ENCODE measurements at places on chromosomes 1 and 21.

GRCh38 chr1:230939806-230940489 is 38.7 kb downstream of the TTC13 start:
- DNase-seq: no peak

DNA sequence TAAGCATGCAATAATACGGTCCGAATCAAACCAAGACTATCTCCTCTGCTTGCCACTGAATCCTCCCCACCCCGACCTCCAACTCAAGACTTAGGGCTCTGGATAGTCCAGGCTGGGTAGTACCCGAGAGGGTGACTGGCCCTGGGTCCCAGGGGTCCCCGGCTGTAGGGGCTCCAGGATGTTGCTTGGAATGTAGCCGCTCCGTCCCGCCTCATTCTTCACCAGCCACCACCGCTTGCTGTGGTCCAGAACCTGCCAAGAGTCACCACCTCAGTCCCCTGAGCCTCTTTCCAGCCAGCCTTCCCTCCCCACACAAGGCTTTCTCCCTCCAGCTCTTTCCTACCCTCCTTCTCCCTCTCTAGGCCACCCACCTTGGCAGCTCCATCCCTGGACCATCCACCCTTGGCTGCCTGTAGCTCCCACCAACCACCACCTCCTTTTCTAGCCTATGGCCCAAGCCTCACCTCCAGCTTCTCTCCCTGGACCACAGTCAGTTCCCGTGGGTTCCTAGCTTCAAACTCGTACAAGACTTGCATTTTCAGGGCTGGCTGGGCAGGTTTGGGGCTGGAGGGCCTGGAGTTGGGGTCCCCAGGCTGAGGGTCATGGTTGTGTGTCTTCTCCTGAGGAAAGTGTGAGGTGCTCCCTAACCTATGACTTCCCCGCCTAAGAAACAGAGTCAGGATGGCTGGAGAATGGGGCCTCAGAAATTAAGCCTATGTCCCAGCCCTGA is 10.9 kb upstream of the GSTM3 start:
- DNase-seq: no peak

DNA sequence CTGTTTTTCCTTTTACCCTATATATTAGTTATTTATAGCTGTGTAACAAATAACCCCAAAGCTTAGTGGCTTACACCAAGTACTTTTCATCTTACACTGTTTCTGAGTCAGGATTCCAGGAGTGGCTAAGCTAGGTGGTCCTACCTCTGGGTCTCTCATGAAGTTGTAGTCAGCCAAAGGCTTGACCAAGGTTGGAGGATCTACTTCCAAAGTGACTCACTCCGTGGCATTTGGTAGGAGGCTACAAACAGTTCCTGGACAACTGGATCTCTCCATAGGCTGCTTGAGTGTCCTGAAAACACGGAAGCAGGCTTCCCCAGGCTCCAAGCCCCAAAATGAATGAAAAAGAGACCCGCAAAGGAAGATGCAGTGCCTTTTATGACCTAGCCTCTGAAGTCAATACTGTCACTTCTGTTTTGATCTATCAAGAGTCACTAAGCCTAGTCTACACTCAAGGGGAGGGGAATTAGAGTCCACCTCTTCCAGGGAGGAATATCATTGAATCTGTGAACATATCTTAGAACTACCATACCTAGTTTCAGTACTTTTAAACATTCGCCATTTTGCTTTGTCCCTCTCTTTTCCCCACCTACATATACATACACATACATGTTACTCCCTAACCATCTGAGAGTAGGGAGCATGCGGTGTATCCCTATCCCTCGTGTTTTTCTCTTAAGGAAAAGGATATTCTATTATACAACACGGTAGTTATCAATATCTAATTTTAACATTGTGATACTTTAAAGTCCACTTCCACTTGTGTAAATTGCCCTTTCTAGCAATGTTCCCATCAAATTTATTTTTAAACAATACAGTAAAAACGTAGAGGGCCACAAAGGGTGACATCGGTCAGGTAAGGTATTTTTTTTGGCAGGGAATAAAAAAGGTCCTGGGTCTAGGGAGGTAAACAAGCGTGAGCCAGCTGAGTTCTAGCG is 67.2 kb downstream of the SLC35A3 start:
- DNase-seq: no peak

GRCh38 chr21:33418691-33419090 is 15.5 kb downstream of the IFNGR2 start:
- DNase-seq: no peak

GRCh38 chr1:111535256-111536191 is 32.1 kb upstream of the ADORA3 start:
- no peak for DNase-seq

GRCh38 chr1:222521299-222522104 is 26.4 kb downstream of the HHIPL2 start:
- peak; percentile 99 for DNase-seq

- DNase-seq: no peak
Observed at GRCh38 chr1:30187413-30188023, 535.9 kb downstream of the MATN1 start.

- no peak for DNase-seq
Observed at GRCh38 chr1:3656450-3657095, 4.3 kb downstream of the TP73 start.

- no peak for DNase-seq
Observed at GRCh38 chr1:227776331-227776771, 39.1 kb upstream of the PRSS38 start.

GRCh38 chr1:220516014-220516721 is 11.8 kb upstream of the MARK1 start:
- DNase-seq: peak; percentile 33

DNA sequence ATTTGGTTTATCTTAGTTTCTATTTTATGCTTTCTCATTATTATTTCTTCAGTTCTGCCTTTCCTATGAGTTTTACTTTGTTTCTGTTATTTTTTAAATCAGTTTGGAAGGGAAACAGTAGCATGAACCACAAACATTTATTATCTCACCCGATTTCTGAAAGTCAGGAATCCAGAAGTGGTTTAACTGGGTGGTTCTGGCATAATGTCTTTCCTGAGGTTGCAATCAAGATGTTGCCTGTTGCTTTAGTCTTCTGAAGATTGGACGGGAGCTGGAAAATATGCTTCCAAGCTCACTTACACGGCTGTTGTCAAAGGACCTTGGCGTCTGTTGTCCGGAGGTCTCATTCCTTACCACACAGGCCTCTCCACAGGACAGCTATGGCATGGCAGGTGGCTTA is 50.4 kb downstream of the SNRPE start:
- no peak for DNase-seq

Data from kidney glomerular epithelial cell (primary cell).